ENCODE measurements at places on chromosomes 16 and 17. TPM values are rescaled to one million over a fixed set of nuclear protein-coding genes. Genes with fewer than 3 reads are reported as not detected.

Gene RTN4RL1
- 3.9 TPM for total RNA-seq

GRCh38 chr17:77440560-77440981 lies 299.8 kb downstream of the SEC14L1 start:
- DNase-seq = no peak

- no peak for DNase-seq
These were observed 21.5 kb upstream of the BRCA1 start for GRCh38 chr17:43146649-43147048.

GRCh38 chr17:41975099-41976083 lies 8.8 kb downstream of the CNP start:
- DNase-seq = no peak

GRCh38 chr16:86669937-86670749 lies 91.8 kb downstream of the FOXL1 start:
- DNase-seq = peak; percentile 86

DNA sequence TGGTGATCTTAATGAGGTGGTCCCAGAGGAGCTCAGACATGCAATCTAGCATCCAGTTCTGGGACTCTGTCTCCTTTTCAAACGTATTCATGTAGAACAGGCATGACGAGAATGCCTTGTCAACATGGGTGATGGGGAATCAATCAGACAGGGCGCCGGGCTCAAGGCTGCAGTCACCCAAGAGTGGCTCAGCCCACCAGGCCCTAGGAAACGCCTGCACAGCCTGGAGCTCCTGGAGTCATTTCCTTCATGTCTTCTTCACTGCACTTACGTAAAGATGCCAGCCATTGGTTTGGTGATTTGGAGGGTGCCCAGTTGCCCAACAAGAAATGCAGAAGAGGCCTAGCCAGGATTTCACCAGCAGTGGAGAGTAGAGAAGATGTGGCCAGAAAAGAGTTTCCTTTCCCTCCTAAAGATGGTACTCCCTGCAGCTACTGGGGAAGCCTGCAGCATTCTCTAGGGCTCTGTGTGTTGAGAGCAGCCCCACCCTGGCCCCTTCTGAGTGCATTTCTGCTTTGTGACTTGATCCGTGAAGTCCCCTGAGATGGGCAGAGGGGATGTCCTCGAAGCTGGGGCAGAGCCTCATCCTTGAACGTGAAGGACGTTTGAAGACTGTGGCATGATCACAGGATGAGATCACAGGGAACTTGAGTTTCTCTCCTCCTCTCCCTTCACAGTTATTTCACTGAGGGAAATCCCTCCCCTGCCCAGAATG lies 24.0 kb upstream of the STH start:
- no peak for DNase-seq

DNA sequence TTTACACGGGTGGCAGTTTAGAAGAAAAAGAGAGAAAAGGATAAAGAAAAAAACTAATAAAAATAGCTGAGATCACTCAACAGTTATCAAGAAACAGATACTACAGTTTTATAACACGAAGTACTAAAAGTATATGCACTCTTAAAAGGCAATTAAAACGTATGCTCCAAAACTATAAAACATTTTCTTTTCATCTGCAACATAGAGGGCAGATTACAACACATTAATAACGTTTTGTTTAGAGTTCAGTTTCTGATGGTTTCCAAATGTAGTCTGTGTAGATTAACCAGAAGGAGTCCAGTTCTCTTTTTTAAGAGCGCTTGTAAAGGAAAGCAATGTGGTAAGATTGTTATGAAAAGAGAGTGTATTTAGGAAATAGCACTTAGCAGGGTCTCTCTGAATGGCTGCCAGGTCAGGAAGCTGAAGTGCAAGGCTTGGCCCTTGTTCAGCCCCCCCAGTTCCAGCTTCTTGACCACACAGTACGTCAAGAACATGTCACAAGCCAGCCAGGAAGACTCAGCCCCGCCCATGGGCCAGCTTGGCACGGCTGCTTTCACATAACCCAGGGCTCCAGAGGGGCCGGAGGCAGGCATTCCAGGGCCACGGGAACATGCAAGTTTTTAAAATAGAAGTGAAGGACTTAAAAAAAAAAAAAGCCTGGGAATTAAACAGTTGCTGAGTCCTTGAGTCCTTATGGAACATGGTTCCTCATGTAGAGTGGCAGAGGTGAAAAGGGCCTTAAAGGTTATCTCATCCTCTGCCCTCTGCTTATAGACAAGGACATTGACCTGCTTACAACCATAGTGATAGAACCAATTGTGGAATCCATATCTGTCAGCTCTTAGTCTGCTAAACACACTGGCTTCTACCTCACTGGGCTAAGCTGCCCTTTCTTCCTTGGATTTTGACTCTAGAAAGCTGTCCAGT lies 147.4 kb upstream of the TBX2 start:
- DNase-seq = peak; percentile 96

DNA sequence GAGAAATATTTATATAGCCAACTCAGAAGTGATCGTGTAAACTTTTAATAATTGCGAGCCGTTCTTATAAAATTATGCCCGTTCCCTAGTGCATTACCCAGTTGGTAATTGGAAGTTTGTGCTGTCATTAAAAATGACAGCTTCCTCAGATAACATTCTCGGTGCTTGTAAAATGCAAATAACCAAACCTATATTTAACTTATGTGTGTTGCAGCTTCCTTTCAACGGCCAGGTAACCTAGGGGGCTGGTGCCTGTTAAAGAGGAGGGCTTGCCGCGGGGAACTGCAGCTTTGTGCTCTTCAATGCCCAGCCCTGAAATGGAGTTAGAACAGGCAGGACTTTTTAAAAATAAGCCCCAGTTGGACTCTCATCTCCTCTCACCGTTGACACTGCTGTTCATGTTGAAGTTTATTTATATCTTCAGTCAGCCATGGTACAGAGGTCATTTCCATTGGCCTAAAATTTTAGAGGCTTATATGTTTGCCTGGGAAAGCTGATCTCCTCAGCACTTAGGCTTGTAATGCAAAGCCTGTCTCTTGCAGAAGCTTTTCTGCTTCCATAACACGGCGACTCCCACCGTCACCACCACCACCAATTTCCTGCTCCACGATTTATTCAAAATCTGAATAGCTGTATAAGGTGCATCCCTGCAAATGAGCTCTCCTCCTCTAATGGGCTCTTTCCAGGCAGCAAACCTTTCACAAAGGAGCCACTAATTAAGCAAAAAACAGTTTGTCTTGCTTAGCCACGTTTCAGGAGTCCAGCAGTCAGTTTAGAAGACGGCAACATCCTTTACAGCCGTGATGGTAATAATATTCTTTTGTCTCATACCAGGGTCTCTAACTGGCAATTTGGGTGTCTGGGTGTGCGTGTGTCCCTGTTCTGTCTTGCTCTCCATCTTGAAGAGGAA lies 74.7 kb downstream of the RPA1 start:
- peak; percentile 23 for DNase-seq

Gene GSDMA
- total RNA-seq = 0.97 TPM

DNA sequence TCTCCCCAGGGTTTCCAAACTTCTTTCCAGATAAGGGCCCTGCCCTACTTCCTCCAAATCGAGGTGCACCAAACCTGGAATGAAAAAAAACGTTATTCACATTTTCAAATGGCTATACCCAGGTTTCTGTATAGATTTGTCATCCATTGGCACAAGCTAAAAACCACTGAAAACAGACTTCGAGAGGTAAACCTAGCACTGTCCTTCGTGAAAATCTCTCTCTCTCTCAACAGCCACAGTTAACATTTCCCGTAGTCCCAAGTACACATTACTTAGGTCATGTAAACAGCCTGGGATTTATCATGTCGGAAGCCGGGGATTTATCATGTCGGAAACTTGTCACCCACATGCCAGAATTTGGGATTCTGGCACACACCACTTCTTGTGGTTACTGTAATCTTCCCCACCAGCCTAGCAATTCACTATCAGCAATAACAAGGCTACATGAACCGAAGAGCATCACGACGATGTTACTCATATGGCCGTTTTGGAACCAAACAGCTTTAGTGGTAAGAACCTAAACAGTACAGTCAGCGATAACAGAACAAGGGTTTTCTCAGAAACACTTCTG lies 1.2 kb downstream of the DDX5 start:
- no peak for DNase-seq

DNA sequence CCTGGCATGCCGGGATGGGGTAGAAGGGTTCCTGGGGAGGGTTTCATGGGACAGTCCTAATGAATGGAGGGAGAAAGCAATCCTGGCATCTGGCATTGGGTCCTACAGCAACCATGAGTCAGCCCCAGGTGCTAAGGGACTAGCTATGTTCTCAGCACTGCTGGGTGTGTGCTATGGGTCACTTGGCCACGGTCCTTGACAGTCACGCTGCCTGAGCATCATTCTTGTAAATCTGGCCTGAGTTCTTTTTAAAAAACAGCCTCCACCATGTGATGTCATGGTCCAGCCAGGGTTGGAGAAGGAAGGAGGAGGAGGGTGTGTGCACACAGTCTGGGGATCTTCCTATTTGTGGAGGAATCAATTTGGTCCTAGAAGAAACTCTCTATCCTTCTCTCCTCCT lies 6.2 kb upstream of the RAMP2 start:
- DNase-seq = peak; percentile 87

DNA sequence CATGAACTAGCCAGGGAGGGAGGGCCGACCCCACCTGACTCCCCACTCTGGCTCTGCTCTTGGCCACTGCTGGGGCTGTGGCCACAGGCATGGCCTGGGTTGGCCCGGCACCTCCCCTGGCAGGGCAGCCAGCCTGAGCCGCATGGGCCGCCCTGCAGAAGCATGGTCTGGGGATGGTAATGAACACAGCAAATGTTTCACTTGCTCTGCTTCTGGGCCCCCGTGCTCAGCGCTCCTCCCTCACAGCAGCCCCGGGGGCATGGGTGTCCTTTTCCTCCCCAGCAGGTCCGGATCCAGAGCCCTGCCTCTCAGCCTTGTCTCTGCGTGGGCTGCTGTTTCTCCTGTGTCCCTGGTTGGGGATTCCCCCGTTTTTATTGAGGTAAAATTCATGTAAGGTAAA lies 30.9 kb upstream of the KCNJ12 start:
- DNase-seq = no peak

GRCh38 chr17:72122010-72122764 lies 1.4 kb downstream of the SOX9 start:
- no peak for DNase-seq

DNA sequence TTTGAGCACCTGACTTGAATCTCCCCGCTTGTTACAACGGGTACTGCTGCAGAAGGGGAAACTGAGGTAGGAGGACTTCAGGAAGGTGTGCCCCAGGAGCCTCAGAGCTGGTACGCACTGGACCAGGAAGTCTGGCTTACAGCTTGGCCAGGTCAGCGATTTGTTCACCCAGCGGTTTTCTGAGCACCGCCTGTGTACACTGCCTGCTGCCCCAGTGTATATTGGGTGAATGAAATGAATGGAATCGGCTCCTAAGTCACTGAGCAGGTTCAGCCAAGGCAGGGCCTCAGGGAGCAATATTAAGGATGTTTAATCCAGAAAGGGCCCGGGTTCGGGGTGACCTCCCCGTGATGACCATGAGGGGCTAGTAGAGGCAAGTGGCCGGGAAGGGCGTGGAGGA lies 164.0 kb upstream of the CIBAR2 start:
- DNase-seq = no peak

- DNase-seq = peak; percentile 15
These were observed 20.2 kb downstream of the CRISPLD2 start for GRCh38 chr16:84839956-84840355.

Gene EPN3
- total RNA-seq = 31.5 TPM

GRCh38 chr16:11796227-11797165 lies 562 bp downstream of the ZC3H7A start:
- peak; percentile 80 for DNase-seq

GRCh38 chr17:31437720-31438400 lies 46.4 kb downstream of the RAB11FIP4 start:
- no peak for DNase-seq

Gene CCL2
- 24.7 TPM for total RNA-seq

DNA sequence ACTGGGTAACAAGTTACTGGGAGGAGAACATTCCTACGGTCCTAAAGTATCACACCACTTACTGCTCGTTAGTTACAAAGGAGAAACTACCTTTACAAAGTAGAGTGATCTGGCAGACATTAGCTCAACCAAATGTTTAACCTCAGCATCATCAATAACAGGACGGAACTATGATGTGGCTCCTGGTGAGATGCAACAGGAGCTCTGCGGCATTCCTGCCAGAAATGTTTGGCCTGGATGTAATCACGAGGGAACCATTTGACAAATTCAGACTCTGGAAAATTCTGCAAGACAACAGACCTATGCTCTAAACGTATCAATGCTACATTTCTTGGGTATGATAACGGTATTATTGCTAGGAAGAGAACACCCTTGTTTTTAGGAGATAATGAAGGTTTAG lies 80.4 kb downstream of the MRM3 start:
- DNase-seq = no peak

DNA sequence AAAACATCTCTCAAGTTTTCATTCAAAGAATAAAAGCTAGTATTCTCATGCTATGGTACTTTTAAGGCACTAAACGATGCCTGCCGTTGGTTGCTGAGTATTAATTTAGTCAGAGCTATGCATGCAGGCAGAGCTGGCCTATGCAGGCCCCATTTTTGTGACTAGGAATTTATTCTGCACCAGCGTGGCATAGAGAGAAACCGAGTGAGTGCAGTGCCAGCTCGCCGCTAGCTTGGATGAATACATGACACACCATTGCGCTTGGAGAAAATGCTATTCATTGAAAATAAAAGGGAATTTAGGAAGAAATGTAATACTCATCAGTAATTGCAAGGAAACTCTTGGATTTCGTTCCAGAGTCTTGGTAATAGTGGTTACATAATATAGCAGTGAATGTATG lies 231.6 kb upstream of the RBFOX1 start:
- DNase-seq = no peak

Gene ARL5C
- total RNA-seq = not detected

Gene NPIPA3
- 0.97 TPM for total RNA-seq

GRCh38 chr17:74521701-74522201 lies 9.5 kb downstream of the CD300LB start:
- no peak for DNase-seq

Gene WDR90
- 11.9 TPM for total RNA-seq

- DNase-seq = no peak
These were observed 125.6 kb downstream of the GAS7 start for GRCh38 chr17:10072556-10073425.

- DNase-seq = no peak
These were observed 4.1 kb downstream of the CORO1A start for GRCh38 chr16:30187556-30187865.

DNA sequence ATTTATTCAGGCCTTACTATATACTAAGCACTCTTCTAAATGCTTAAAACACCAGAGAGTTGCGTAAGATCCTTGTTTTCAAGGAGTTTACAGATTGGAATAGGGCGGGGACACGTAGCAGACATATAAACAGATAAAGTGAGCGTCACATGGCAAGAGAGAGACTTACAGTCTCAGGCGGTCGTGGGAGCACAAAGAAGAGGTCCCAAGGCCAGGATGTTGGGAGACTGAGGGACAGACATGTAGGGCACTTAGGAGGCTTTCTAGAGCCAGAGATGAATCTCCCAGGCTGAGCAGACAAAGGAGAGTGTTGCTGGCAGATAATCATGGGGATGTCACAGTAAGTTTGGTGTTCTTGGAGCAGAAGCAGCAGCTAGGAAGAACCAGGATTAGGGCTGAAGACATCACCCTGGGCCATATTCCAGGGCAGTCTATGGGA lies 119.1 kb upstream of the ANKFN1 start:
- DNase-seq = no peak

GRCh38 chr17:38867968-38868816 lies 1.7 kb upstream of the LASP1 start:
- DNase-seq = peak; percentile 76

Gene RND2
- total RNA-seq = 4.7 TPM

Gene TMEM95
- not detected for total RNA-seq
